GF-D8 (cell line): ENCODE measurements at places on chromosomes 3 and 15.

DNA sequence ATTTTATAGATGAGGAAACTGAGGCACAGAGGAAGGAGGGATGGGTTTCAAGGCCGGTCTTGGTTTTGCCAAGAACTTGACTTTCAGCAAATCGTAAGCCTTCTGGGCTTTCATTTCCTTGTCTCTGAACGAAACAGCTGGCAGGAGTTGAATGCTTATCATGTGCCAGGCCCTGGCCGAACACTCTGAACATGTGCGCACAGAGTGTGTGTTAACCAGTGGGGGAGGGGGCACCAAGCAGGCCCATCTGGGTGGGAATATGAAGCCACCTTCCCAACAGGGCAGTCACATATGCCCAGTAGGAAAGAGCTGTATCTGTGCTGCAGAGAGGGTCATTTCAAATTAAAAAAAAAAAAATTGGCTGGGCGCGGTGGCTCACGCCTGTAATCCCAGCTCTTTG, 29.3 kb downstream of the ZNF710 start:
- no peak for DNase-seq

DNA sequence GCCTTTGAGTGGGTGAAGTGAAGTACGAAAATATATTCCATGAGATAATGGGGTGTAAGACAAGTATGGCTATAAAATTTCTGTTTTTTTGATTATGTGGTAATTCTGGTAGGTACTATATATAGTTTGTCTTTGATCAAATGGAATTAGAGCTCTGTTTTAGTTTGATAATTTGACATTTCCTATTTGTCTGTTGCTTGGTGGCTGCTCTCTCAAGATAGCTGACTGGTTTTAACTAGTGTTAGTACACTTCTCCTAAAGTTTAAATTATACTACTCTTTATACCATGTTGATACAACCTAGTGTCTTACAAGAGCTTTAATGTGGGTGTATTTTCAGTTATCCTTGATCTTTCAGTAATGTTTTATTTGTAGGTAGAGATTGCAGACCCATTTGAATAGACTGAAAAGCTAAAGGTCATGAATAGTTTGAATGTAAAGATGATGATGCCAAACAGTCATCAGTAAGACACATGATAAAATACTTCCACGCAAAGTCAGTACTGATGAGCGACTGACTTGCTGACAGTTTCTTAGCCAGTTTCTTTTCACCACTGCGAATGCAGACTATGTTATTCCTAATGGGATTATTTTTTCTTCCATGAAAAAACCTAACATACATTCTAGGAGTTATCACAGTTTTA, 15.2 kb downstream of the SACM1L start:
- no peak for DNase-seq

DNA sequence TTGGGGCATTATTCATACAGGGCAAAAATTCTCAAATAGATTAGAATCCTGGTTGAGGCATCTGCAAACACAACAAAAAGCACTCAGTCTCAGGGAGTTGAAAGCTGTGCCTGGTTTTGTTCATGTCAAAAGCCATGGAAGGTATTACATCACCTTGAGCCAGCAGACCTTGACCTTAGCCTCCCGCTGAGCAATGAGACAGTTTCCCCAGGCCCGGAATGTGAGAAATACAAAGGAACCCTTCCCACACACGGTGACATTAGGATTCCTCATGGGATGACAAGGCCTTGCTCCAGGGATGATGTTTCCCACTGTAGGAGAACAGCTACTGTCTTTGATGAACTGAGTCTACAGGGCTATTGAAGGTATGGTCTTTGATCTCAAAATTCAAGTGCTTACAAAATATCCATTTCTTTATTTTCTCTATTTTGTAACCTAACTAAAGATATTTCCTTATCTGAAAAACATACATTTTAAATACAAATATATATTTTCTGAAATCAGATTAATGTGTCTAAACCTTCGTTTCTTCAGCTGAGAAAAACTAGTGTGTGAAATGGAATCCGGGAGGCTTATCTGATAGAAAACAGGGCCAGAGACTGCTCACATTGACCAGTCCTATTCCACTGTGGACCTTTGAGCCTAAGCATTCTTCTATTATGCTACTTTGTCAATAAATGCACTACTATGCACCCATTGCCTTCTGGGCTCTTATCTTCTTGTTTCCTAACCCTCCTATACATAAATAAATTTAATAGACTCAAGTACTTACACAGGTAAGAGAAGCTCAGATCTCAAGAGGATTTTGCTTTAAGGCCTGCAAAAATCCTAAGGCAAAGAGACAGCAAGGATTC, 298.2 kb downstream of the KBTBD8 start:
- no peak for DNase-seq

DNA sequence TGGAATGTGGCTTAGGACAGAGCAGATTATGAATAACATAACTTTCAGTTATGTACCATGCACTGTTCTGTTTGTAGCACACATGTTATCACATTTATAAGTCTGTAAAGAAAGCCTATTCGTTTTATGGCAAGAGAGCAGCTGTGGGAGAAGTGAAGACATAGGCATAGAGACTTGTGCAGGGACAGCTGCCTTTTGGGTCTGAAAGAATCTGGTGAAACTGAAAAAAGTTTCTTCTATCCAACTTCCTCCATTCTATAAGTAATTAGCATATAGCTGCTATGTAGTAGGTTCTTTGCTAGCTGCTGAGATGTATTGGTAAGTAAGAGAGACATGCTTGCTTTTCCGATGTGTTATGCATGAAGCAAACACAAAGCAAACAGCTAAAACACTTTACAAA, 1095.4 kb upstream of the CADM2 start:
- DNase-seq = no peak

DNA sequence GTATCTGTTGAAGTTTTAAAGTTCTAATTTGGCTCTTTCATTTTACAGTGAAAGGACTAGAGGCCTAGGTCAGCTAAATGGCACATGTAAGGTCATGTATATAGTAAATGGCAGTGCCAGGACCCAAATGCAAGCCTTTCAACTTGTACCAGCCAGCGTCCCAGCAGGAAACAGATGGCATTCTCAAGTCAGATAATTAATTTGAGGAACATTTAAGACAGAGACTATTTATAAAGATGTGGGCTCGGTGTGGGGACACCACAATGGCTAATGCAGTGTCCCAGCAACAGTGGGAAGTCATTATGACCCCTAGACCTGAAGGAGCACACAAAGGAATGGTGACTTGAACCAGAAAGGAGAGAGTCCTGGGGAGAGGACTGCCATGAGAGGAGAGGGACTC, 6.1 kb downstream of the MINDY4B start:
- DNase-seq = no peak

DNA sequence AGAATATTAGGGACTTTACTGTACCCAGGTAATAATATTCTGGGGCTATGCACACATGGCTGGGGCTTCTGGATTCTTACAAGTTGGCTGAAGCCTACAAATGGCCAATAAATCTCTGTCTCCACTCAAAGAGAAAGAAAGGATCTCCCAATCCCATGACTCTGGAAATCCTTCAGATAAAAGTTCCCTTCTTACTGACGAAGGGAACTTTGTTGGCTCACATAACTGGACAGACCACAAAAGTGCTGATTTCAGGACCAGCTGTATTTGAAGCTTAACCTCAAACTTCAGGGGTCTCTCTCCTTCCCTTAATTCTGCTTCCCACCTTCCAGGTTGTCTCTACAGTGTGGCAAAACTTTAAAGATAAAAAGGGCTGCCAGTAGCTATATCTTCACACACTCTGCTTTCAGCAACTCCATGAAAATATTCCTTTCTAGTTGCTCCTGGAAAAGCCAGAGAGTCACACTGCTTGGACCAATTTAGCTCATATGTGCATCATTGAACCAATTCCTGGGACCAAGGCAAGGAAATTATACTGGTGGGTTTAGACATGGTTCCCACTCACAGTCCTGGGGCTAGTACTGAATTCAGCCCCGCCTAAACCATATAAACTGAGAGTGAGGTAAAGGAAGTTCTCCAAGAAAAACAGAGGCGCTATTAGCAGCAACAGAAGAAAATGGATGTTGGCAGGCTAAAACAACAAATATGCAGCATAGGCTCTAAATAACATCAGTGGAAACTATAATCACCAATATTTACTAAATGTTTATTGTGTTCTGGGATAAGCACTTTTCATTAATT, 290.0 kb upstream of the GADL1 start:
- DNase-seq = no peak

GRCh38 chr3:10106919-10107318, 1.1 kb downstream of the FANCD2OS start:
- DNase-seq = no peak

DNA sequence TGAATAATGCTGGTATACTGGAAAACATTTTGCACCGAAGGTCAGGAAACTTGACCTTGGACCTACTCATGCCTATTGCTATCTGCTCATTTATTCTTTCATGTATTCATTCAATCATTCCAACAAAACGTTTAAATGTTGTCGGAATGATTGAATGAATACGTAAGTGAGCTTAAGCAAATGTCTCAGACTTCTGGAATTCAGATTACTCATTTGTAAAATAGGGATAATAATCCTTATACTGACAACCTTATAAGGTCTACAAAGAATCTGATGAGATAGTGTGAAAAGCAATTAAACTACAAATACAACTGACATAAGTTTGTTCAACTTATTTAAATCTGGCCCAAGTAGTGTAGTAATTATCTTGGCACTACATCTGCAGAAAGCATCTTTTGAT, 288.7 kb downstream of the WDR72 start:
- DNase-seq = no peak

GRCh38 chr3:48634661-48635221, 520 bp downstream of the SLC26A6 start:
- no peak for DNase-seq

GRCh38 chr15:90019611-90020010, 18.5 kb downstream of the ZNF710 start:
- DNase-seq = no peak

GRCh38 chr15:68335655-68336054, 58.1 kb downstream of the FEM1B start:
- no peak for DNase-seq

DNA sequence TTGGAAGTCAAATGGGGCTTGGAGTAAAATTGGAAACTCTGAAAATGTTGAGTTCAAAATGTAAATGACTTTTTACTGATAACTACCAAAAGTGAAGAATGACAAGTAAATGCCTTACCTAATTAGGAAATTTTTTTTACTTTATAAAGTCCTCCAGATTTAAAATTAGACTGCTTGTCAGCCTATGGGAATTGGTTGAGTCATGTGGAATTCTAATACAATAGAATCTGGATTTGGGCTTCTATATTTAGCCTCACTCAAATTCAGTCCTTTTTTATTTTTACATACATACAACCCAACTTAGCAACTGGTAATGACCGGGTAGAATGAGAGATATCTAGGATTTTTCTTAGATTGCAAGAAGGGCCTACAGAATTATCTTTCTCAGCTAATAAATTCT, 158.9 kb upstream of the CADPS start:
- no peak for DNase-seq

DNA sequence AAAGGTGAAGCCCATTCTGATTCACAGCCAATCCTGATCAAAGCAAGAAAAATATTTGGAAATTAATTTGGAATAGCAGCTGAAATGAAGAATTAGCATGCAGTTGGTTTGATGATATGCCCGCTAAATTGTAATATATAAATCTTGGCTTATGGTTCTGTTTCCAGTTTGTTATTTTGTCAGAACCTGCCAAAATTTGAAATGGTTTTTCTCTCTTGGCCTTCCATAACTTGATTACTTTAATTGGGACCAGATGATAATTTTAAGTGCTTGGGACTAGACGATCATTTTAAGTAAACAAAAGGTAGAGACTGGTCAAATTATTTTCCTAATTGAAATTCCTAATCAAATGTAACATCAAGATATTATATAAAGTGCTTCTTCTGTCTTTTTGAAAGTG, 842.4 kb downstream of the TBL1XR1 start:
- no peak for DNase-seq

GRCh38 chr3:40505599-40506462, at the start of gene ZNF620:
ZNF620 (plus strand) TSS chr3:40506039; CDS start chr3:40506353, 314 bp downstream.
- no peak for DNase-seq

DNA sequence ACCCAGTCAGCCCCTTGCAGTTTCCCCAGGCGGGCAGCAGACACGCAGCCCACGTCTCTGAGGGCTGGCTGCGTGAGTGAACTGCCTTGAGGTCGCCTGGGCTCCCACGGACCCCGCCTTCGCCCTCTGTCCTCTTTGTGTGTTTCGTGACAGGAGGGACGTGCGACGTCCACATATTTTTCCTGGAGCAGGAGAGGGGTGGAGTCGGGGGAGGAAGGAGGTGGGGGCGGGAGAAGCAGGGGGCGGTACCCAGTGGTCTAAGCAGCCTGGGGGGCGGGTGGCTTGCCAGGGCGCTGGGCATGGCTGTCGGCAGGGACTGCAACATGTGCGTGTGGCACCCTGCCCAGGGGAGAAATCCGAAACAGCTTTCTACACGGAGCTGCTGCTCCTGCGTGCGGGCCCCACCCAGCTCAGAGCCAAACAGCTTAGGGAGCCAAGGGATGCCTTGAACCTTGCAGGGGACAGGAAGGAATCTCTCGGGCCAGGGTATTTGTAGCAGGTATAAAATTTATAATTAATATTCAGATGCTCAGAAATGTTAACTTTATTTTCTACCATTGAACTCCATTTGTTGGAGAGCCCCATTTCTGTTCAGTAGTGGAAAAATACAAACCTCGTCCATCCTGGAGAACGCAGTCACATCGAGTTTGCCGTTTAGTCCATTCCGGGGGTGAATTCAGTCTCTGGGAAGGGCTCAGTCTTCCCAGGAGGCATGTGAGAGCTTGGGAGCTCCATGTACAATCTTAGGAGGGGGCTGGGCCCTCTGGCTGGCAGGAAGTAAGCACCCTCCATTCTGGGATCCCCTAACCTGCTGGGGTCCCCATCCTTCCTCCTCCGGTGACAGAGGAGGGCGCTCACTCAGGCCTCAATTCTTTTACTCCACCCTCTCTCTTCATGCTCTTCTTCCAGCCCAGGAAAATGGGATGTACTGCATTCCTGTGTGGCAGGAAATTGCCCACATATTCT, 79.1 kb upstream of the MEF2A start:
- no peak for DNase-seq

DNA sequence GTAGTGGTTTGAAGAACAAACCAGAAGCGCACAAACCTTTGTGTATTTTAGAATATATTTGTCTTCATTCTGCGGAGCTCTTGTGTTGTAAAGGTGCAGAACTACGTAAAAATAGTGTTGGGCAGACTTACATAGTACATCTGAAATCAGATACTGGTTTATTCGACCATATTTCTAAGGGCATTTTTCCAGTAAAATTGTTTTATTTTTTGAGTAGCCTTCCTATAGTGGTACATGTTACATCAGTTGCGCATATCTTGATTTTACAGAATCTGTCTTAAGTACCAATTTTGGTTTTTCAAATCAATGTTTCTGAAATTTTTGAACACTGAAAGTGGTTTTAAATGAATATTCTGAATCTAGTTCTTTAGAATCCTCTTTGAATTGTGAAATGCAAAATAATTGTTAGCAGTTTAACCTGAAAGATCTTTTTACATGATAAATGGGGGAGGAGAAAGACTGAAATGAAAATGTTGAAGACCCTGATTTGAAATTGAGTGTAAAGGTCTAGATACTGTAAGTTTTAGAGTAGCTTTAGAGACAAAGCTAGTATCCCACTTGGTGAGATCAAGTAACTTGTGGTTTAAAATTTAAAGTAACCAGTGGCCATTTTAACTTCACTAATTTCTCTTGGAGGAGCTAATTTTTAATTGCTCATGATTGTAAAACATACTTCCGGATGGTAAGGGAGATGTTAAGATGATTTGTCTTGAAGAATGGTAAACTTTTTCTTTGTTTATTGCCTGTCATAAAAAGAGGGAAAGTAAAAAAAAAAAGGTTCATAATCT, 15.5 kb upstream of the CHD2 start:
- DNase-seq = no peak

GRCh38 chr3:124131158-124131557, 139.2 kb upstream of the ROPN1 start:
- DNase-seq = no peak
